ENCODE measurements at places on chromosomes 2 and 18.
A peak's percentile ranks its signal among the peaks of the same experiment; 100 is the strongest.

DNA sequence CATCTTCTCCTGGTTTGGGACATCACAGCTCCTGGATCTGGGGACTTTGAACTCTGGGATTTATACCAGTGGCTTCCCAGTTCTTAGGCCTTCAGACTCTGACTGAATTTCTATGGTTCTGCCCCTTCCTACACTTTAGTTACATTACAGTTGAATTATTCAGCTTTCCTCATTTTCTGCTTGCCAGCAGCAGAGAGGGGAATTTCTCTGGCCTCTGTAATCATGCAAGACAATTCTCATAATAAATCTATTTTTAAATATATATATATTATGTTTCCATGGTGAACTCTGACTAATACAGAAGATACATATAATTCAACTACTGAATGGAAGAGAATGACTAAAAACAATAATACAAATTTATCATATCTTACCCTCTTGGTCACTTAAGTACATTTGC lies 1478.6 kb upstream of the ACVR2A start:
- DNase-seq, result no peak

DNA sequence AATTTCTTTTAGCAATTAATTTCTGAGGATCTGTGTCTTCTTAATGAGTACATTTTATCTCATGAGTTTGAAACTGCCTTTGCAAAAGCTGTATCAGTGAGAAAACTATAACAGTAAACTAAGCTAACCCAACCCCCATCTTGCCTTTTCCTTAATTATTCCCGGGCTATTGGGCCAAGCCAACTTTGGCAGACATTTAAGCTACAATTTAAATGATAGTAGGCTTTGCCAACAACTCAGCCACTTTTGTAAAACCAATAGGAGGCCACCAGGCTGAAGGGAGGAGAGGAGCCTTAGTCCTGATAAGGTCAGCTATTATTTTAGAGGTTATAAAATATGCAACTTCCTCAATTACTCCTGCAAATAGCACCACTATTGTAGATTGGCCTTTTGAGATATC lies 218.0 kb upstream of the KCNJ3 start:
- DNase-seq, result no peak

DNA sequence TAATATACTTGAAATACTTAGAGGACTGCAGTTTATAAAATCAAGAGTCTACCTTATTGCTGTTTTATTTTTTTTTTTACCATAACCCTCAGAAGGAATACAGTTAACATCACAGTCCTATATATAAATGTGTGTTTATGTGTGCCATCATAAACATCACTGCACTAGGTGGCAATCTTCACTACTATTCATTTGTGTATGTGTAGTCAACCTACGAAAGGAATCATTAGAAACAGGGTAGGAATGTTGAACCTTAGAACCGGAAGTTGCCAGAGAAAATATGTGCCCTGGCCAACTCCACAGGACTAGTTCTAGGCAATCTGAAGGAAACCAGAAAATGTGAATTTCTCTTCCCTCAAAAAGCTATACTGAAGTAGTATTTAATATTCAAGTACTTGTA lies 3.4 kb downstream of the GEN1 start:
- no peak for DNase-seq

- no peak for DNase-seq
These were observed 46.9 kb upstream of the CYP20A1 start for GRCh38 chr2:203191961-203192360.

- DNase-seq, result no peak
These were observed 49.9 kb downstream of the KLF7 start for GRCh38 chr2:207115715-207116364.

GRCh38 chr2:23009545-23010149 lies 375.3 kb upstream of the KLHL29 start:
- DNase-seq, result no peak

DNA sequence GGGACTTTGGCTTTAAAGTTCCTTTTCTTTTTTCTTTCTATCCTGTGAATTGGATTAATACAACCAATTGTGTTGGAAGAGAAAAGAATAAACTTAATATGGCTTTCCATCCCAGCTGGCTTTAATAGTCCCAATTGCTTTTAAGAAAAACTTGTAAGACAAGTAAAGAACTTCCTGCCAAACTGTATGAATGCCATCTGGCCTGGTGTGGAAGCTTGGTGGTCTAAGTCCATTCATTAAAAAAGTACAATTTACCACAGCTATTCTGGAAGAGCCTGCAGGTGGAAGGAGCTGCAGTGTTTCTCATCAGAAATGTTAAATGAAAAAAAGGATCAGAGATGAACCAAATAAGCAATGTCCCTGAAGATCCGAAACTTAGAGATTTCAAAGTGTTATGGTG lies 103.9 kb downstream of the KLHL14 start:
- DNase-seq, result no peak

GRCh38 chr2:132824716-132825115 lies 154.7 kb upstream of the LYPD1 start:
- DNase-seq, result no peak

DNA sequence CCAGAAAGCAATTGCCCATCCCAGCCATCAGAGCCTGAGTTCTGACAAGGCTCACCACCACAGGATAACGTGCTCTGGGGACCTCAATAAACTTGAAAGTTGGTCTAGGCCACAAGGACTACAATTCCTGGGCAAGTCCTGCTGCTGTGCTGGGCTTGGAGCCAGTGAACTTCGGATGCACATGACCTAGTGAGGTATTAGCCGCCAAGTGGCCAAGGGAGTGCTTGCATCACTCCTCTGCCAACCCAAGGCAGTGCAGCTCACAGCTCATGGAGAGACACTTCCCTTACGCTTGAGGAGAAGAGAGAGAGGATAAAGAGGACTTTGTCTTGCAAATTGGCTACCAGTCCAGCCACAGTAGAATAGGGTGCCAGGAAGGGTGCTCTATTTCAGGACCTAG lies 219.6 kb downstream of the MBD2 start:
- no peak for DNase-seq

DNA sequence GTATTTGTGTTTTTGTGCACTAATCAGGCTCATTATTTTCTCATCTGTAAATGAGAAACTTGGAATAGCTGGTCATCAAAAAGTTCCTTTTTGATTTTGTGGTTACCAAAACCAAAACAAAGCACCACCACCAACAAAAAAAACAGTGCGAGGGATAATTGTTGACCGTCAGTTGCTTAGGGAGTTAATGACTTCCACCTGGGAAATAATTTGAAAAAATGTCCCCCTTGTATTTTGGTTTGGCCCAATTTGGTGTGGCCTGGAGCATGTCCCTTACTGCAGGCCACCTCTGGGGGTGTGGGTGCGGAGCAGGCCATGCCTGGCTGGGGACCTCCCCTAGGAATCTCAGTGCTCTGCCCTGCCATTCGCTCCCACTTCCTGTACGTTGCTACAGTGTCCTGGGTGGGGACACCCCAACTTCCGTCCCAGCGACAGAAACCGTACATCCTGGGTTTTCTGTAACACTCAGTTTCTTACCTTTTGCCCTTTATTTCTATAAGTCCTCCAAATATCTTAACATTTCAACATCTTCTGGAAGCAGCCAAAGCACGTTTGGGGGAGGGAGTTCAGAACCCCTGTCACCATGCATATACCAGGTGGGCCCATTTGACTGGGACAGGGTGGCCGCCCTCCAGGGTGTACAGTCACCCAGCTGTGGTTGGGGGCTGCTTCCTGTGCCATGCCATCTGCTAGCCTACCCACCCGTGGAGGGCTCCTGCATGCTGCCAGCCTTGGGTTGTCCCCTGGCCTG lies 31.3 kb downstream of the NCK2 start:
- DNase-seq, result peak; percentile 85

GRCh38 chr2:112141626-112142007 lies 3.4 kb downstream of the FBLN7 start:
- DNase-seq, result no peak

- DNase-seq, result no peak
These were observed 6.1 kb downstream of the CTDSP1 start for GRCh38 chr2:218405746-218406208.

GRCh38 chr2:232042911-232043574 lies 81.5 kb downstream of the DIS3L2 start:
- no peak for DNase-seq

- no peak for DNase-seq
These were observed 2.4 kb upstream of the CHRNG start for GRCh38 chr2:232537079-232537478.

GRCh38 chr2:78535395-78535794 lies 490.1 kb upstream of the REG3G start:
- DNase-seq, result no peak

- peak; percentile 22 for DNase-seq
These were observed 37.5 kb upstream of the SLC38A11 start for GRCh38 chr2:164992818-164993217.

GRCh38 chr2:236984046-236984445 lies 101.6 kb upstream of the COPS8 start:
- no peak for DNase-seq

DNA sequence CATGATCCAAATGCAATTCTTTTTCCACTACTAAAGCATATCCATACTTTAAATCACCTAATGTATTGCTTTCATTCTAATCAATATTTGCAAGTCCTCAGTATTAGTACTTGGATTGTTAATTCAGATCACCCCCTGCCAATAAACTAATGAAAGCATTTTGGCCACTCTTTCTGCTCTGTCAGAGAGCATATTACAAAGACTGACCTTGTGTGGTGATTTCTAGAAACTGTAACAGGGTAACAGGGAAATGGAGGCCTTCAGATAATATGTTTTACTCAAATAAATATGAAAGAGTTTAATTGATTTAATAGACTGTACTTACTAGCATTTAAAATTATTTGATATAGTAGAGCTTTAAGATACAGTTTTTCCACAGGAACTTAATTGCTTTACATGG lies 453.0 kb downstream of the KCNJ3 start:
- no peak for DNase-seq
